ENCODE measurements at places on chromosomes 5 and 9. TPM values are rescaled to one million over a fixed set of nuclear protein-coding genes. Genes with fewer than 3 reads are reported as not detected.

GRCh38 chr9:2453106-2453505 lies 168.5 kb upstream of the VLDLR start:
- H3K36me3 ChIP-seq, result no peaks in the 10 kb centered on the region
- H3K27ac ChIP-seq, result no peak overlapping the region
- H3K4me1 ChIP-seq, result no peaks in the 10 kb centered on the region
- DNase-seq, result no peak
- no peak overlapping the region for H3K4me3 ChIP-seq

- DNase-seq, result no peak
- no peak overlapping the region for H3K4me3 ChIP-seq
- H3K36me3 ChIP-seq, result no peaks in the 10 kb centered on the region
- H3K27ac ChIP-seq, result no peak overlapping the region
- no peaks in the 10 kb centered on the region for H3K27me3 ChIP-seq
- H3K4me1 ChIP-seq, result no peaks in the 10 kb centered on the region
Measured at GRCh38 chr5:145028626-145029025, 806.5 kb downstream of the PRELID2 start.

DNA sequence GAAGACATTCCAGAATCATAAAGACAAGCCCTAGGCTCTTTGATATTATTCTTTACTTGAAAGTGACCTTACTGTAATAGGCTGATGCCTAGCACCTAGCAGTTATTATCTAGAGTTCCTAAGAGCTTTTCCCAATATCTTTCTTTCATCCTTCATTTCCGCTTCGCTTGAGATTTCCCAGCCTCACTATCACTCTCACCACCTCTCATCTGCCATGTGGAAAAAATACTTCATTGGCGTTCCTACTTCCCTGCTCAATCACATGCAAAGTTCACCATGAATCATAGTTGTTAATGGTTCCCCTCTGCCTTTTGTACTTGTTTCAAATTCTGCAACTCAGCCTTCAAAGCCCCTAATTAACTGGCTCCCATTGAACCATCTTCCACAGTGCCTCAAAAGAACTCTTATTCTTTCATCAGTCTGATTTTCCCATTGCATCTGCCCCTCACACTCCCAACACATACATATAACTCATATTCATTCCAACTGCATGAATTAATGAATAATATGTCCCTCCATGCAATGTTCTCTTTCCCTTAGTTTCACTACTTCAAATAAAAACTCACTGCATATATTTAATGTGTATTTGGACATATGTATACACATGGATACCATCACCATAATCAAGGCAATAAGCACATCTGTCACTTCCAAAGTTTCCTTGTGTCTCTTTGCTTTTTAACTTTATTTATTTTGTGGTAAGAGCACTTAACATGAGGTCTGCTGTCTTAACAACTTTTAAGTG lies 221.6 kb downstream of the PARP8 start:
- H3K27ac ChIP-seq, result no peak overlapping the region
- no peaks in the 10 kb centered on the region for H3K36me3 ChIP-seq
- H3K4me1 ChIP-seq, result no peaks in the 10 kb centered on the region
- no peaks in the 10 kb centered on the region for H3K27me3 ChIP-seq
- no peak for DNase-seq
- H3K4me3 ChIP-seq, result no peak overlapping the region

DNA sequence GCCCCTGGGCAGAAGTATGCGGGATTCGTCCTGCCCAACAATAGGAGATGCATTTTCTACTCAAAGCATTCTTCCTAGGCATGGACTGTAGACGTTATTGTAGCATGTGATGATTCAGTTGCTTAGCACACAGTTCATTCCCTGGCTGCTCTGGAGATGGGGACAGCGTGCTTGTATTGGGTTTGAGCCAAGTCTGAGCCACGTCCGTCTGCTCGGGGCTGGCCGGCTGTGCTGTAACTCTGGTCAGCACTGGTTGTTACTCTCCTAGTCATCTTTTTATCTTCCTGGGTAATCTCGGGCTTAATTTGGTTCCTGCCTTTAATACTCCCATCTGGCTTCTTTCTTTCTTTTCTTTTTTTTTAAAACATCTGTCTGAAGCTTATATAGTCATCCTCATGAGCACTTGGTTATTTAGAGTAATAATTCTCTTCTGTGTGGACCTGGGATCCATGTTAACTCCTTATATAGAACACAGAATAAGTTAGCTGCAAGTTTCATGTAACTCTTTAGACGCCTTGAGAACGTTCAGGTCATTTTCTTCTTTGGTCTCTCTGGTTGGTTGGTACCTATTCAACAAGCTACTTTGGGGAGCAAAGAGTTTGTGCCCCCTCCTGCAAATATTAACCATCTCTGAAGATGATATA lies 118.8 kb upstream of the RPS23 start:
- H3K4me1 ChIP-seq, result no peaks in the 10 kb centered on the region
- no peak overlapping the region for H3K27ac ChIP-seq
- H3K4me3 ChIP-seq, result no peak overlapping the region
- H3K36me3 ChIP-seq, result no peaks in the 10 kb centered on the region

SOX30 gene
- total RNA-seq, result 0.49 TPM

OBP2B gene
- total RNA-seq, result not detected

PDGFRB gene
- total RNA-seq, result 3.6 TPM

GHR gene
- total RNA-seq, result not detected

Data from B cell (primary cell).